Fibroblast of lung (primary cell): ENCODE measurements at places on chromosomes 1 and 21. TPM values are rescaled to one million over a fixed set of nuclear protein-coding genes. Genes with fewer than 3 reads are reported as not detected.
A peak's percentile ranks its signal among the peaks of the same experiment; 100 is the strongest.

The SLC35D1 gene
- 16.2 and 20.3 TPM in 2 replicates for total RNA-seq

GRCh38 chr1:55217226-55217986 lies 2.2 kb upstream of the USP24 start:
- H3K36me3 ChIP-seq = no peaks in the 10 kb centered on the region
- H3K27me3 ChIP-seq = no peaks in the 10 kb centered on the region
- DNase-seq = no peak
- no peak overlapping the region for H3K27ac ChIP-seq
- H3K4me1 ChIP-seq = peaks cover 9% of the 10 kb centered on the region

DNA sequence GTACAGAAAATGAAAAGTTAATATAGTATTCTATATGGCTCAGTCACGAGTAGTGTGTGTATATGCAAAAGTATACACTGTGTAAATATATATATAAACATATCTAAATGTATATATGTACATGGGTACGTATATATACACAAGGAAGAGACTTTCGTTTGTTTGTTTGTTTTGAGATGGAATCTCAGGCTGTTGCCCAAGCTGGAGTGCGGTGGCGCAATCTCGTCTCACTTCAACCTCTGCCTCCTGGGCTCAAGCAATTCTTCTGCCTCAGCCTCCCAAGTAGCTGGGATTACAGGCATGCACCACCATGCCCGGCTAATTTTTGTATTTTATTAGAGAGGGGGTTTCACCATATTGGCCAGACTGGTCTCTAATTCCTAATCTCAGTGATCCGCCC lies 16.4 kb downstream of the IL12RB2 start:
- no peaks in the 10 kb centered on the region for H3K27me3 ChIP-seq
- no peak overlapping the region for H3K4me3 ChIP-seq
- no peaks in the 10 kb centered on the region for H3K4me1 ChIP-seq

DNA sequence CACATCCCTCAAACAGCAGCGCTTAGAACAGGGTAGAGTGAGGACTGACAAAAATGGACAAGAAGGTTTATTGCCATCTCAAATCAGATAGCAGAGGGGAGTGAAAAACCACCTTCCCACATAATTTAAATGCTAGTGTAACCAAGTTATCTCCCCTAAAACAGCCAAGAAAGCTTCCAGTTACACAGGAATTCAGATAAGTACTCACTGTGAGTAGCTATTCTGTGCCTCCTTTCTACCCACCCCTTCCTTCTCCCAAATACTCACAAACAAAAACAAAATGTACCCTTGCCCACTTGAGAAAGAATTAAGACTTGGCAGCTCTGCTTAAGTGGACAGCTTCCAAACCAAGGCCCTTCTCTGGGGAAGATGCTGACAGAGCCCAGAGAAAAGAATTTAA lies 9.1 kb downstream of the OTUD7B start:
- DNase-seq = no peak
- H3K27me3 ChIP-seq = no peaks in the 10 kb centered on the region
- peaks cover 3% of the 10 kb centered on the region for H3K4me1 ChIP-seq
- no peak overlapping the region for H3K27ac ChIP-seq

DNA sequence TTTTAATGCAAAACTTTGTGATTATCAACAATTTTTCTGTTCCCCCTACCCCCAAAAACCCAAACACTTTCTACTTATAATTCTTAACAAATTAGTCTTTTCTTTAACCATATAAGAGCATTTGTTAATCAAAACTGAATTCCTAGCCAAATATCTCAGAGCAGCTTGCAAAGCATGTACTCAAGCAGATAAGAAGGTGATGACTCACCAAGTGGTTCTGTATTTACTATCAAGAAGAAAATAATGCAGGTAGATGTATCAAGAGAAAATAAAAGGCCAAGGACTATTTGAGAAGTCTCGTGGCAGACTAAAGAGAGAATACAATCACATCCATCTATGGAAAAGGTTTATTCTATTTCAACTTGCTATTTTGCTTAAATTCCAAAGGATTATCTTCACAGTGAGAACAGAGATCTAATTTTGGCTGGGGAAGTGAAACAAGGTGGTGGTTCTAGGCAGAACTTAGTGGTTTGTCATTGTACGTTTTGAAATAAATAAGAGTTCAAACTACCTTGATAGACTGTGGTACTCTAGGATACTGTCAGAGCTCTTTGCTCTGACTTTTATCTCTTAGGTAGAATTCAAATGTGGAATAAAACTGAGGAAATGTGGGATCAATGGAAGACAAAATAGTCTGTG lies 94.7 kb upstream of the NRIP1 start:
- no peak overlapping the region for H3K4me3 ChIP-seq
- no peak overlapping the region for H3K27ac ChIP-seq
- H3K4me1 ChIP-seq = no peaks in the 10 kb centered on the region
- DNase-seq = peak; percentile 48
- no peaks in the 10 kb centered on the region for H3K27me3 ChIP-seq

GRCh38 chr1:195721210-195721971 lies 886.8 kb downstream of the KCNT2 start:
- no peak overlapping the region for H3K4me3 ChIP-seq
- H3K36me3 ChIP-seq = no peaks in the 10 kb centered on the region
- H3K27me3 ChIP-seq = no peaks in the 10 kb centered on the region
- H3K4me1 ChIP-seq = no peaks in the 10 kb centered on the region
- H3K27ac ChIP-seq = no peak overlapping the region

DNA sequence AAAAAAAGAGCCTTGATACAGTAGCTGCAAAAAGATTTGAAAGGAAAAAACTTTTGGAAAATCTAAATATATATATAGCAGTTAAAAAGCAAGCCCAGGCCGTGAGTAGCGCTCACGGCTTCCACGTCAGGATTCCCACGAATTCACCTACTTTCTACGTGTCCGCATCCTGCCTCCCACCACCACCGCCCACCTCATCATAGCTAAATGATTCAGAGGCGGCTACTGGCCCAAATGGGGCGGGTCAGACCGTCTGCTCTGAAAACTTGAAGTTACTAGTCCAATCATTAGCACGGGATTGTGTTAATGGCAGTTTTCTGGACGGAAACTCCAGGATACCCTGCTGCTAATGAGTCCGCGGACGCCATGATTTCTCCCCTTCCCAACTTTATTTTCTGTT lies 1.3 kb upstream of the CCSAP start:
- DNase-seq = peak; percentile 20
- peaks cover 12% of the 10 kb centered on the region for H3K27me3 ChIP-seq
- peaks cover 6% of the 10 kb centered on the region for H3K4me1 ChIP-seq
- H3K4me3 ChIP-seq = no peak overlapping the region
- no peak overlapping the region for H3K27ac ChIP-seq

DNA sequence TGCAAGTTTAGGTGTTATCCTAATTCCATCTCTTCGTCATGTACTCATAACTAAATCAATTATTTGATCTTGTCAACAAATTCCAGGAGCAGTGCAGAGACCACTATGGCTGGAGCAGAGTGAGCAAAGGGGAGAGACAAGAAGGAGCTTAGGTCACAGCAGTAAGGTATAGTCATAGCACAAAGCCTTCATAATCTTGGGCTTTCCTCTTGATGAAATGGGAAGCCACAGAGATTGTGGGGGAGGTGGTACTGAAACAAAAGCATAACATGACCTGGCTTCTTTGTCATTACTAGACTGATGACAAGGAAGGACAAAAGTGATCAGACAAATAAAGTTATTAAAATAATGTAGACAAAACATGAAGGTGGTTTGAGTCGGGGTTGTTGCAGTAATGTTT lies 60.1 kb upstream of the PTGS2 start:
- no peak overlapping the region for H3K4me3 ChIP-seq
- no peaks in the 10 kb centered on the region for H3K27me3 ChIP-seq
- H3K27ac ChIP-seq = no peak overlapping the region
